ENCODE measurements at places on chromosomes 12 and 14.
A peak's percentile ranks its signal among the peaks of the same experiment; 100 is the strongest.

DNA sequence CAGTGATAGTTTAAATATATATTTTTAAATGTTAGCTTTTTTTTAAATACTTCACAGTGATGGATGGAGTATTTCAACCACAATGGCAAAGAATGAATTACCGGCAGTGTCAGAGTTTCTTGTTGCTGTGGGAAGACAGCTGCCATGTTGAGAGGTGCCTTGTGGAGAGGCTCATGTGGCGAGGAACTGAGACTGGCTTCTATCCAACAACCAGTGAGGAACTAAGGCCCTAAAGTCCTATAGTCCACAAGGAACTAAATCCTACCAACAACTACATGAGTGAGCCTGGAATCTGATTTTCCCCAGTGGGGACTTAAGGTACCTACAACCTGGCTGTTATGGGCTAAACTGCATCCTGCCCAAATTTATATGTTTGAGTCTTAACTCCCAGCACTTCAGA, 220.2 kb upstream of the PLEKHG7 start:
- DNase-seq = no peak

DNA sequence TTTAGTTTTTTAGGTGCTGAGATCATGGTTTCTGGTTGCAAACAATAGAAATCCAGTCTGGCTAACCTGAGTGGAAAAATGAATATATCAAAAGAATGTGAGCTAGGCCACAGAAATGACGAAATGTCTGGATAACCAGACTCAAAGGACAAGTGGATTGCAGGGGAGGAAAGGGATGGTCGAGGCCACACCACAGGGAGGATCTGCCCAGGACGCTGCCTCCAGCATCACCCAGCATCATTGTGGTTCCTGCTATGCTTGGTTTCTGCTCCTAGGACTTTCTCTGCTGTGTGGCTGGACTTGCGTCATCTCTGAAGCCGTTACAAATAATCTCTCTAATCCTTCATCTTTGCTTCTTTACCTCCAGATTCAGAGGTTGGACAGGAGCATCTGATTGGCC, 80.4 kb downstream of the TTC8 start:
- DNase-seq = peak; percentile 18

DNA sequence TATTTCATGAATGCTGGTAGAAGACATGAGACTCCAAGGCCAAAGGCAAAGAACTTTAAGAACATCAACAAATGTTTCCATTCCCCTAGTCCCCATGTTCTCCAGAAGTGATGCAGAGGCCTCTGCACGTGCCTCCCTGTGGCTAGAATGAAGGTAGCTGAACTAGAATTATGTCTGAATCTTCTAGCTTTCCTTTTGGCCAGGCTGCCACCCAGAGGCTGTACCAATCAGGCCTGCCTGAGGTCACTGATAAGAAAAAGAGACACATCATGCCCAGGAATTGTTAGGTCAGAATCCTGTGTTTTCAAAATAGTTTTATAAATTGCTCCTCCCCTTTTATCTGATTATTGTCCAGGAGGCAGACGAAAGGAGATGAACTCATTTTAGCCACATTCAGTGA, 188.0 kb upstream of the SLC16A7 start:
- no peak for DNase-seq

- DNase-seq = no peak
These were observed 6.2 kb downstream of the CHST11 start for GRCh38 chr12:104462931-104463339.

DNA sequence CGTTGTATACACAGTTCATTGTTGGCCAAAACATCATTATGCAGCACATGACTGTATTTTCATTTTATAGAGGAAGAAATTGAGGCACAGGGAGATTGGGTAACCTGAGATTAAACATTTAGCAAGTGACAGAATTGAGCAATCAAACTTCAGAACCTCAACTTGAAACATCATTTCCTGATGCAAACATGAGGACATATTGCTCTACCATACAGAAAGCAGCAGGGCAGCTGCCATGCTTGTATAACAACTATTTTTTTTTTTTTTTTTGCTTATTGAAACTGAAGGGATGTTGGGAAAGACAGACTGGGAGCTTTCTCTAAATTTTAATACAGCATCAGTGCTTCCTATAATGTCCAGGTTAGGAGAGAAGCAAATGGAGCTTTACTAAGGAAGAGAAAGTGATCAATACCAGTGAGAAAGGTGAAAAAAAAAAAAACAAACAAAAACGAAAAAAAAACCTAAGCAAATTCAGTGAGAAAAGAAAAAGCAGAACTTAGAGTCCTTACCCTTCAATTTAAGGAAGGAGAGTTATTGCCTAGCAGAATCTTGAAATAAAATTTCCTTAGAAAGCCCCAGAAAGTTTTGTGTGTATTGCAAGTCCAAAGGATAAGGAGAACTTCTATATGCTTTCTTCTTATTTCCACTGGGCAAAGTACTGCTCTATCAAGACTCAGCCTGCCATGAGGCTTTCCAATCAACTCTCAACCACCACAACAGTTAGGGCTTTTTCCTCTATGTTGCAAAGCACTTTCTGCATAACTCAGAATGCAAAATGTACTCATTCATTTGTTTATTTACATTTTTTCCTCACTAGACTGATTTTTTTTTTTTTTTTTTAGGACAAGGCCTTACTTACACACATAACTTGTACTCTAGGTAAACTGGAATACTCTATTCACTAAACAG, 21.6 kb downstream of the BTG1 start:
- no peak for DNase-seq

DNA sequence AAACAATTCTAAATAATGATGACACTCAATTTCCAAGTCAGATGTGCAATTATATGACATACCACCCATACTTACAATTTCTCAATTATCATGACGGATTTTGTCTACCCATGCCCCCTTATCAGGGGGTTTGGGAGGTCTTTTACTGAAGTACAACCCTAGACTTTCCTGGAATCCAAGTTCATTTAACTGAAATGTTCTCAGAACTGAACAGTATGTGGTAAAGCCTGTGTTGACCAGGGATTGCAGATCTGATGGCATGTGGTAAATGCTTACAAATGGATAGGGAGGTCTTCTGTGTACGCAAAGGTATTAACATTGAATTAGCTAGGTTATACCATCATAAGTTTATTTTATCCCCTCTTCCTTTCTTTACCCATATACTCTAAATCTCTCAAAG, 281.8 kb downstream of the CEP128 start:
- no peak for DNase-seq

- peak; percentile 16 for DNase-seq
These were observed 652 bp downstream of the SART3 start for GRCh38 chr12:108560321-108560721.

- DNase-seq = no peak
These were observed 12.5 kb downstream of the AHSA1 start for GRCh38 chr14:77470224-77470870.

GRCh38 chr12:116174904-116175303, 102.6 kb downstream of the MED13L start:
- DNase-seq = no peak

DNA sequence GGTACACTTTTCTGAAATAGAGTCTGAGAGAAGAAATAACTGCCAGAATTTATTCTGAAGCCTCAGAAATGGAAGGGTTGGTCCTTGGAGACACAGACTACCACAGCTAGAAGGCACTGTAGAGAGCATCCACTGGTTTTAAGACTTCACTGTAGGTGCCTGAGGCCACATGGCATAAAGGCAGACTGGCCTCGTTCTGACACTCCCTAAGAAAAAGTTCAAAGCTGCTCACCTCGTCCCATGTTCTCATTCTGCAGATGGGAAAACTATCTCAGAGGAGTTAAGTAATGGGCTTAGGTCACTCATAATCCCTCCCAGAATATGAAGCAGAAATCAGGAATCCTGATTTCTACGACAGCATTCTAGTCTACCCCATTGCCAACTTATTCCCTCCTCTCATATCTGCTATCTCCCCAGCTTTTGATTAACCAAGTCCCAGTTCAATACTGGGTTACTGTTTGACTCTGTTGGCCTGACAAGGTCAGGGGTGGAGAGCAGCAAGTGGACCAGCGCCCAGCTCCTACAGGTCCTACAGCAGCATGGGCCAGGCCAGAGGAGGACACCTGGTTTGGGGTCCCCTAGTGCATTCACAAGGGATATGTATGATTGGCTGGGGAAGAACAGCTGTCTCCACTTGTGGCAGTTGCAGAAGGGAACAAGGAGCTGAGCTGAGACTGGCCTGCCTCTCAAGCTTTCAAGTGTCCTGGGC, 3.7 kb downstream of the ITGA5 start:
- peak; percentile 75 for DNase-seq

DNA sequence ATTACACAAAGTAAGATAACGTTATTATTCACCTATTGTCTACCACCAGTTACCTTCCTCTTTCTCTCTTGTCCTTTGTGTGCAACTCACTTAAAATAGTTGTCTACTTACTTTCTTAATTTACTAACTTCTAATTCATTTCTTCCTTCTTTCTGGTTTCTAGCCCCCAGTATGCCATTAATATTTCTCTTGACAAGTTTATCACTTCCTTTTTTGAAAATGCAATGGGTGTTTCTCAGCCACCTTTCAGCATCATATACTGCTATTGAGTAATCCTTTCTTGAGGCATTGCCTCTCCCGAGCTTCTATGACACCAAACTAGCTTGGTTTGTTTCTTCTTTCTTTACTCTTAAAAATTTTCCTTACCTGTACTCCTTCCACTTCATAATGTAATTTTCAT, 633.6 kb downstream of the TMTC2 start:
- DNase-seq = no peak

- no peak for DNase-seq
These were observed 3.3 kb downstream of the NKX2-8 start for GRCh38 chr14:36579001-36579555.

- no peak for DNase-seq
These were observed 19.7 kb downstream of the PPP4R4 start for GRCh38 chr14:94193776-94194175.

DNA sequence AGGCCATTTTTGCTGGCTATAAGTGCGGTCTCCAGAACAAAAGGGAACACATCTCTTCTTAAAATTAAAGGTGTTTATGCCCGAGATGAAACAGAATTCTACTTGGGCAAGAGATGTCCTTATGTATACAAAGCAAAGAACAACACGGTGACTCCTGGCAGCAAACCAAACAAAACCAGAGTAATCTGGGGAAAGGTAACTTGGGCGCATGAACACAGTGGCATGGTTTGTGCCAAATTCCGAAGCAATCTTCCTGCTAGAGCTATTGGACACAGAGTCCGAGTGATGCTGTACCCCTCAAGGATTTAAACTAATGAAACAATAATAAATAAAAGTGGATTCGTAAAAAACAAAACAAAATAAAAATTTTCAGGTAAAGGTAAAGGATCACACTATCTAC, 33.4 kb downstream of the PKP2 start:
- DNase-seq = no peak

- no peak for DNase-seq
These were observed 26.8 kb downstream of the KLRK1 start for GRCh38 chr12:10362828-10363657.

GRCh38 chr12:93668919-93669418, 8.2 kb upstream of the CRADD start:
- no peak for DNase-seq

GRCh38 chr12:31967539-31967938, 8.3 kb downstream of the RESF1 start:
- DNase-seq = no peak

- peak; percentile 4 for DNase-seq
These were observed 123.4 kb downstream of the ADGRD1 start for GRCh38 chr12:131076791-131077747.

DNA sequence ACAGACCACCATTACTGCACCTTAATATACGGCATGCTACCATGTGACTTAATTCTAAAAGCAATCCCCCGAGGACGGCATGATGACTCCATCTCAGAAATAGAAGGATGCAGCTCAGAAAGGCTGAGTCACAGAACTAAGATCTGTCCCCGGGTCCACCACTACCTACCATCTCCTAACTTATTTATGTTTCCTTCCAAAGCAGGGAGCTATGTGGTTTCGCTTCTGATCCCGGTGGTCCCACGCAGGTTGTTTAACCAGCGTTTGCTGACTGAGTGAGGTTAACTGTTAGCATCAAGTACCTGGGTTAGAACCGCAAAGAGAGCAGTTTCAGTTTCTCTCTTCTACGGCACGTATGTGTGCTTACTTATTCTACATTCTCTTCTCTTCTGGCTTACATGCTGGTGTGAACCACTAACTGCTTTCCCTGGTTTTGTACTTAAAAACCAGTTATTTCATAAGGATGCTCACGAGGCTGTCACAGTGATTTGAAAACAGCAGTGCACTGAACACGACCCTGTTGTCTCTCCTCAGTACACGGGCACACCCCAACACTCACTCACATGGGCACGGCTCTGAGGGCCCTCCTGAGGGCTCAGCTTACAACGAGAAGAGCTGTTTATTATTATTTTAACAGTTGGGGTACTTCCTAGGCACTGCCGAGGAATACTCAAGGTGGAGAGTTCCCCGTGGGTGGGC, 66.7 kb downstream of the CCDC88C start:
- DNase-seq = no peak

DNA sequence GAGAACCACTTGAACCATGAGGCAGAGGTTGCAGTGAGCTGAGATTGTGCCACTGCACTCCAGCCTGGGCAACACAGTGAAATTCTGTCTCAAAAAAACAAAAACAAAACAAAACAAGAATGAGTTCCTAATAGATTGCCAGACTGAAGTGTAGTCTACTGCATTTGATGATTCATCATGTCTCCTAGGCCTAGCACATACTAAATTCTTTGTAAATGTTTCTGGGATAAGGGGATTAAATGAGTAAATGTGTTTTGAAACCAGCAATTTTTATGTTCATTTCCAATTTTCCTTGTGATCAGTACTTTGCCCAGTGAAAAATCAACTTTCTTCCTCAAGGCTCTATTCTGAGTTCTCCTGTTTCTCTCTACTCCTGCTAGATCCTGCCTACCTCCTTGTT, 2.9 kb upstream of the DYRK2 start:
- DNase-seq = peak; percentile 23

GRCh38 chr12:68796399-68796798, 11.6 kb upstream of the MDM2 start:
- no peak for DNase-seq

DNA sequence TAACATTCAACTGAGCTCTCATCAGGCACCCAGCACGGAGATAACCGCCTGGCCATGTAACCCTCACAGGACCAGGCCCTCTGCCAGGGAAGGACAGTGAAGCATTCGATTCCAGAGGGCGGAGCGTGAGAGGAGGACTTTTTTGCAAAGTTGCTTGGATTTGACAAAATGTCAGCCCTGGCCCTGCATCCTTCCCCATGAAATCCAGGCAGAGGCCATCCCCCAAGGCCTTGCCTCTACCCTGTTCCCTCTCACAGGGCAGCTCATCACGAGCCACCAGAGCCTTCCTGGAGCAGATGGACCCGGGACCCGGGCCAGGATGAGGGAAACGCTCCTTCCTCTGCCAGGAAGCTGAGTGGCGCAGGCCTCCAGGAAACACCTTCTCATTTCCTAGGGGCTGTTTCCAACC, 17.0 kb downstream of the CAMKK2 start:
- DNase-seq = no peak

DNA sequence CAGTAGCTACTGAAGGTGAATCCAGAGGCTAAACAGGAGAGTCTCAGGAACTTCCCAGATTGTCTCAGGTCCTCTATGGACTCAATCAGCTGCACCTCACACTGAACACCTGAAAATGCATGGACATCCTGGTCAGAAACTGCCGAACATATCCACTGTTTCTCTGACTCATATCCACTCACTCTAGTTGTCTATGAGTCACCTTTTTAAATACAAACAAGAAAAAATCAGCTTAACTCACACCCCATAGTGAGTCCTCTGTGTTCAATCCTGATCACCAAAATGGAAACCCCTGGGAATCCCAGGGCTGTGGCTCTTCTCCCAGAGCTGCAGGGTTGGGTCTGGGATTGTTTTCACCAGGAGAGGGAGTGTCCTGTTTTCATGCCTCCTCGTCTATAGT, 556.7 kb downstream of the TMEM121 start:
- no peak for DNase-seq

All from trophoblast cell (in vitro differentiated cells and primary cell).